NCI-H1930 (cell line): ENCODE measurements at places on chromosomes 16 and 17.

DNA sequence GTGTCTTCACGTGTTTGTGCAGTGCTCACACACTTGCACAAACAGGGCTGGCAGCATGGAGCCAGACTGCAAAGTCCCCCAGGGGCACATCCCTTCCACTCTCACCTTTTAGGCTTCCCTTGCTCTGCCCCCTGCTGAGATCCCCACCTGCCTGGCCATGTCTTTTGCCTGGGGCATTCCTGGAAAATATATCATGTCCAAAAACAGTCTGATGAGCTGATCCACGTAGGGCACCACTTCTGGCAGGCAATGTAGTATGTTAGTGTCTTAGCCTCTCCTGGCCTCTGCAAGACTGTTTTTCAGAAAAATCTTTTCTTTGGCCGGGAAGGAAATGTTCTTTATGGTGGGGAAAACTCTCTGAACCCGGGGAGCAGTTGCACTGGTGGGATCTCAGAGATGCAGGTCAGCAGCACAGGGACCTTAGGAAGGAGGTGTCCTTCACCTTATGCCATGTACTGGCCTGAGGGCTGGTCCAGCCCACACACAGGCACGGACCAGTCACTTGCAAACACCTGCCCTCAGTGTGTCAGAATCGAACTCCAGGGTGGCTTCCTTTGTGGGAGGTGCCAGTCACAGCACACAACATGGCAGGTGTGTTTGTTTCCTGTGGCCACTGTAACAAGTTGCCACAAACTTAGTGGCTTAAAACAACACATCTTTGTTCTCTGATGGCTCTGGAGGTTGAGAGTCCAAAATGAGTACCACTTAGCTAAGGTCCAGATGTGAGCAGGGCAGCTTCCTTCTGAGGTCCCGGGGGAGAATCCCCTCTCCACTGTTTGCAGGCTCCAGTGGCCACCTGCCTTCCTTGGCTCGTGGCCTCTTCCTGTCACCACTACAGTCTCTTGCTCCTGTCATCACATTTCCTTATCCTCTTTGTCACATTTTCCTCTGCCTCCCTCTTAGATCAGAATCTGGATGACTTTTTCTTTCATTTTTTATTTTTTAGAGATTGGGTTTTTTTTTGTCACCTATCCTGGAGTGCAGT, 46.6 kb downstream of the MPRIP start:
- DNase-seq = no peak

GRCh38 chr16:20881503-20881878, 18.7 kb downstream of the DCUN1D3 start:
- DNase-seq = no peak

GRCh38 chr16:88613293-88613692, 25.1 kb upstream of the IL17C start:
- no peak for DNase-seq

- DNase-seq = no peak
Observed at GRCh38 chr17:16425202-16425601, 9.8 kb downstream of the TRPV2 start.

DNA sequence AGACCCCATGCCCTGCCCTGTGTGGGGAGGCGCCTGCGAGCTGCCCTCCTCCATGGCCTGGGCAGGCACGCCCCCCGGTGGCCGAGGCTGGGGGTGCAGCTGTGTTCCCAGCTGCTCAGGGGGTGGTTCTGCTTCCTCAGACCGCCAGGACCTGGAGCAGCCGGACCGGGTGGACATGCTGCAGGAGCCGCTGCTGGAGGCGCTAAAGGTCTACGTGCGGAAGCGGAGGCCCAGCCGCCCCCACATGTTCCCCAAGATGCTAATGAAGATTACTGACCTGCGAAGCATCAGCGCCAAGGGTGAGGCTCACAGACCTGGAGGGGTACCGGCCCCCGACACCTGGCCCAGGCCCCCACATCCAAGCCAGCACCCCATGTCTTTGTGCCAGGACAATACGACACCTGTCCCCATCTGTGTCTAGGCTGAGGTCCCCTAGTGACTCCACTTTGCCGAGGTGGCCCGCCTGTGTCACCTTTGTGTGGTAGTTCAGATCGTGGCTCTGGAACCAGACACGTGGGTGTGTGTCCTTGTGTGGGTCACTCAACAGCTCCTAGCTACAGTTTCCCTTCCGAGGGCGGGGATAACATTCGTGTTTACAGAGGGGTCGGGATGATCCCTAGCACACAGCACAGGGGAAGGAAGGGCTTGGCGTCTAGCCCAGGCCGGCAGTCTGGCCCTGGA, 9.3 kb downstream of the GJD3 start:
- peak; percentile 28 for DNase-seq

DNA sequence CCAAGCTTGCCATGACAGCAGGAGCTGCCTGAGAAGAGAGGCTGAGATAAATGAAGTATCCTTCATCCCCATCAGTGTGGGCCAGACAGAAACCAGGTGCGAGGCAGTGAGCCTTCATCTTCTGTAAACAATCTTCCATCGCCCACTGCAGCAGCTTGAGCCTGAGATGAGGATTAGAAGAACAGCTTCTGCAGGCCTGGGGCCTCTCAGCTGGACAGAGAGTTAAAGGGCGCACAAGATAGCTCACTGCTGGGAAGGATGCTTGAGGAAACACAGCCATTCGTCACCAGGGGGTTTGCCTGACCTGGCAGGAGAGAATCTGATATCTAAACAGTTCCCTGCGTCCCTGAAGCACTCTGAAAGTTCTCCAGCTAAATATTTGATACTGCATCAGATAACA, 27.1 kb downstream of the HOXB1 start:
- DNase-seq = no peak

GRCh38 chr17:33642002-33642401, 348.9 kb upstream of the ASIC2 start:
- no peak for DNase-seq

GRCh38 chr16:77677129-77677528, 45.2 kb upstream of the NUDT7 start:
- DNase-seq = no peak

GRCh38 chr16:17469011-17469740, 1.6 kb downstream of the XYLT1 start:
- no peak for DNase-seq

GRCh38 chr17:77264617-77265230, 124.0 kb downstream of the SEC14L1 start:
- no peak for DNase-seq

DNA sequence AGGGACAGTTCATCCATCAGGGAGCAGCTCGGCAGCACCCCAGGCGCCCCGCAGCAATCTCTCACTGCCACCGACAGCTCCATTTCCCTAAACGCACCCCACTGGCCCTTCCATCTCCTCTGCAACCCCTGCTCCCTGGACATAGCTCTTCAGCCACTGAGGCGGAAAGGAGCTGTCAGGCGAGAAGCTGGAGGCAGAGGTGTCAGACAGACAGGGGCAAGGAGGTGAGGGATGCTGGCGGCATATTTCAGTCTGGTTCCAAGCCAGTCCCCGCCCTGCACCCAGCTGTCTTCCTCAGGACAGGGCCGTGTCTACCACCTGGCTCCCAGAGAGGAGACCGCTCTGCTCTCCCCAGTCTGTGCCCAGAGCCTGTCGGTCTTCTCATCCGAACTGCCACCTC, 9.7 kb downstream of the ACLY start:
- DNase-seq = no peak

GRCh38 chr16:67868290-67868689, 4.6 kb upstream of the EDC4 start:
- DNase-seq = no peak

- DNase-seq = no peak
Observed at GRCh38 chr17:57909551-57909950, 45.7 kb downstream of the CUEDC1 start.

DNA sequence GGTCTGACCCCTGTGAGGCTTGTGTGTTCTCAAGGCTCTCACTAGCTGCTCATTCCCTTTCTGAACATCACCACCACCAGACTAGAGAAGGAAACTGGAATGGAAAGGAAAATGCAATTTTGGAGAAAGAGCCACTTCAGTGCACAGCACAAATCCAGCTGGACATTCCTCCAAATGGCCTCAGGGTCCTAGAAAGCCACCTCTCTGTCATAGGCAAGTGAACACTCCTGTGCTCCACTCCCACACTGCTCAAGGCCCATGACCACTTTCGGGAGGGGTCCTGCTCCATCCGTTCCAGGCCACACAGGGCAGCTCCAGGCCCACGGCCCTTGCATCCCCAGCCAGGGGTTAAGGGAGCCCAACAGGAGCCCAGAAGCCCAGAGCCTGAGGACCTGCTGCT, 2.6 kb downstream of the LRRC75A start:
- no peak for DNase-seq

- no peak for DNase-seq
Observed at GRCh38 chr17:43690624-43691316, 29.0 kb upstream of the MEOX1 start.

DNA sequence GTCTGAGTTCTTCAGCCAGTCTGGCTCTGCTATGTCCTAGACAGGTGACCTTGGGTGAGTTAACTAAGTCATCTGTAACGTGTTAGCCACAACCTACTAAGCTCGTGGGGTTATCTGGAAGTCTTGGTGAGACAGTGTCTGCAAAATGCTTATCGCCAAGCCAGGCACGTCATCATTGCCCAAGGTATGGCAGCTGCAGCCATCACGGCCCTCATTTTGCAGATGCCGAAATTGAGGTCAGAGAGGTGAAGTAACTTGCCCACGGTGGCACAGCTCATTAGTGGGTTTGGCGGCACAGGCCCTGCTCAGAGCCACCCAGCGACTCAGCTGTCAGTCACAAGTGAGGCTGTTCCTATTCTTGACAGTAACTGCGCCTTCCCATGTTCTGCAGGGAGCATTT, 79.8 kb downstream of the CMIP start:
- DNase-seq = no peak

DNA sequence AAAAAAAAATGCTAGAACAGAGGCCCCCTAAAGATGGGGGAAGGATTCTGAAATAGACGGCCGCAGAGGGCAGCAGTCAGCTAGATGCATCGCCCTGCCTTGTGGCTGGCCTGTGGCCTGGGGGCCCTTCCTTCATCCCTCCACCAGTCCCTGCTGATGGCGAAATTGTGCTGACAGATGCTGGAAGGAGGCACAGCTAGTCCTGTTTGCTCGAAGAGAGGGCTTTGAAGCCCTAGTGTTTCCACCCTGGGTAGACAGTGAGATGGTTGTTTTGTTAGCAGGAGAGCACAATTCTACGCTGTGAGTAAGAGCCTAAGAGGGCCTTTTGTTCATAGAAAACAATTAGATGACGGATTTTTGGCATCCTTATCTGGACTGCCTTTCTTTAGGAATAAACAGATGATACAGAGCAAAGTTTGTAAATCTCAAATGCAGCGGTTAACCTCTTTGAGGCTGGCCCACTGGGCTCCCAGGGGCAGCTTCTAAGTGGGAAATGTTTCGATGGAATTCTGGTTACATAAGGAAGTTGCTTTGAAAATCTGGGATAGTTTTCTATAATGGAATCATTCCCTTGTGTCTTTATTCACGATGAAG, 23.0 kb downstream of the VPS35L start:
- no peak for DNase-seq

GRCh38 chr16:30395992-30396585, 869 bp downstream of the ZNF48 start:
- DNase-seq = no peak

DNA sequence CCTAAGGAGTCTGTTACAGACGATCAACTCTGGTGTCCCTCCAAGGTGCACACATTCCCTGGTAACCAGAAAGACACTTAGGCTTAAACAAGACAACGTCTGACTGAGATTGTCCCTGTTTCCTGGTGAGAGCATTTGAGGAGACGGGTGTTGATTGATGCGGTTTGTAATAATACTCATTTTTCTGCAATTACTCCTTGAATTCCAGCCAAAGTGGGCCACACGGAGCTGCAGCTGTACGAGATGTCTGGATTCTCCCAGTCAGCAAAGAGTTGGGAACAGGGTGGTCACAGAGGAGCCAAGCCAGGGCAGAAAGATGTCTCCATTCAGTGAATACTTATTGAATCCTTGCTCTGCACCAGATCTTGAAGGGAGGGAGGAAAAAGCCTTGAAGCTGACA, 30.9 kb upstream of the CES5A start:
- no peak for DNase-seq

GRCh38 chr17:1462164-1463112, 6.4 kb upstream of the CRK start:
- DNase-seq = no peak

- no peak for DNase-seq
Observed at GRCh38 chr16:84360170-84360569, 8.2 kb upstream of the ATP2C2 start.

DNA sequence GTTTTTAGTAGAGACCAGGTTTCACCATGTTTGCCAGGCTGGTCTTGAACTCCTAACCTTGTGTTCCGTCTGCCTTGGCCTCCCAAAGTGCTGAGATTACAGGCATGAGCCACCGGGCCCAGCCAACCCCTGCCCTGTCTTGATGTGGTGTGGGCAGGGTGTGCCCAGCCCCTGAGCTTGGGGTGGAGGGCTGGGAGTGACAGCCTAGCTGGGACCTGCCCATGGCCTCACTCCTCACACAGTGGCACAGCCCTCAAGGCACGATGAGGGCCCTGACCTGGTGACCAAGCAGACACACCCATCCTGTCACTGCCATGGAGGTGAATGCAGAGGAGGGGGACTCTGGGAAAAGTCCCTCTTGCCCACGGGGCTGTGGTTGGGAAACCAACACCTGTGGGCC, 3.0 kb downstream of the IL32 start:
- DNase-seq = no peak

DNA sequence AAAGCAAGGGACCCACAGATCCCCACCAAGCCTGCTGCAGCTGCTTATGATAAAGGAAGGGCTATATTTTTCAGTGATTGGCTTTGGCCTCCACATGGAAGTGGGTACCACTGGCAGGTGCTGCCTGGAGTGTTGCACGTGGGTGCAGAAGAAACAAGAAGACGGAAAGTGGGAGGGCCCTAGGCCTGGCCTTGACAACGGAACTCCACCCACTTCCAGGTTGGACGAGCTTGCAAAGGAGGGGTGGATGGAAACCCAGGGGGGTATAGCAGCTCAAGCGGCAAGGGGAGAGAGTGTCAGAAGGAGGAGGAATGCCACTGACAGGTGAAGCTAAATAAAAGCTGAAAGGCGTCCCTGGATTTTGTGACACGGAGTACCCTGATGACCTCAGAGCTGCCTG, 20.3 kb downstream of the TRIM25 start:
- no peak for DNase-seq

- DNase-seq = no peak
Observed at GRCh38 chr17:52227926-52228325, 69.4 kb upstream of the CA10 start.

- DNase-seq = no peak
Observed at GRCh38 chr16:85028685-85029407, 1.3 kb downstream of the KIAA0513 start.

DNA sequence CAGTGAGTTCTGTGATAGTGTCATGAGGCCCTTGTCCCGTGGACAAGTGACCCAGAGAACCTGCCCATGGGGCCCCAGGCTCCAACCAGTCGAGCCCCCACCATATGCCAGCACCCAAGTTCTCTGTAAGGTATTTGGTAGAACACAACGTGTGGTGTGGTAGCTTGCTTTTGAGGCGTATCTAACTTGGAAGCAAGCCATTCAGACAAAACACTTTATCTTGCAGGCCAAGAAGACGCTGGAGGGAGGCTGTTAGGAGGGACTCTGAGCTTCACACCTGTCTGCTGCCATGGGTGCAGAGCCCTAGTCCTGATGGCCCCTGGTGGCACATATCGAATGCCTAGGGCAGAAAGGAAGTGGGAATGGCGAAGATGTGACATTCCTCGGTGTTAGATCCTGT, 1.6 kb downstream of the NDUFAF8 start:
- DNase-seq = no peak

- no peak for DNase-seq
Observed at GRCh38 chr16:86640265-86640843, 62.0 kb downstream of the FOXL1 start.

- DNase-seq = no peak
Observed at GRCh38 chr16:53080345-53081031, 25.7 kb downstream of the CHD9 start.
